ENCODE measurements at places on chromosomes 7 and 10.

DNA sequence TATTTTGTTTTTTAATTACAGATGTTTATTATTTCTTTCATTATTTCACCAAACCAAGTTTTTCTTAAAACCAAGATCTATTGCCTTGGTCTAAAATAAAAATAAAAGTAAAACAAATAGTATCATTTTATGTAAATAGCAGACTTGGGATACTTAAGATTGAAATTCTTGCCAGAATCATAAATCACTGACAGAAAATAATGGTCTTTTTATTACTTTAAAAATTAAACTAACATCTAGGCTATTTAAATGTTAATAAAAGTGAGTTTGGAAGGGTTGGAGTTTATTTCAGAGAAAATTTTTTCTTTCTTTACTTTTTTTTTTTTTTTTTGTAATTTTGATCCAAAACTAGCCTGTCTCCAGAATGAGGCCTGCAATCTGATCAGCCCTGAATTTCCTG, 568.0 kb upstream of the IGFBP3 start:
- DNase-seq, result no peak

- DNase-seq, result no peak
Observed at GRCh38 chr7:95766657-95767056, 5.7 kb upstream of the DYNC1I1 start.

GRCh38 chr10:49441488-49442476, 45.9 kb upstream of the DRGX start:
- DNase-seq, result no peak

DNA sequence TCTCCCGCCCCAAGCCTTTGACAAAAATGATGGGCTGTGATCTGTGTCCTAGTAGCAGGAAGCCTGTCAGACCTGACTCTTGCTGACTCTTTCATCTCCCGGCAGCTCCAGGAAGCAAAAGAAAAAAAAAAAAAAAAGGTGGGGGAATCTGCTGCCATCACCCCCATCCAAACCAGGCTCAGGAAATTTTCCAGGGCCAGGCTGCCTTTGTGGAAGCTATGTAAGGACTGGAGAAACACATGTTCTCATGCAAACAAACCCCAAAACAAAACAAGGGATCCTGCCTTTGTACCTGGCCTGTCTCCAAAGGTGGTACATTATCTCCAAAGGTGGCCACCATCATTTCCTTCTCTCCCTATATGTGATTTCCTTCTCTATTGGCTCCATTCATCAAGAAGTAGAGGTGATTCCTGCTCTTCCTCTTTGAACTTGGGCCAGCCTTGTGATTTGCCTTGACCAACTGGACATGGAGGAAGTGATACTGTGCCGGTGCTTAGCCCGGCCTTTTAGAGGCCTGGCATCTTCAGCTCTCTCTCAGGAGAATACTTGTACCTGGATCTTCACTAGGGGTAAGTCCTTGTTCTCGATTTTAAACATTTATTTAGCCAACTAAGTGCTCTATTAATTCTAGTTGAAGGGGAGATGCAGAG, 192.2 kb upstream of the SVIL start:
- DNase-seq, result no peak

- no peak for DNase-seq
Observed at GRCh38 chr10:109838592-109839244, 84.6 kb downstream of the XPNPEP1 start.
